ENCODE measurements at places on chromosomes 5 and 9.
A peak's percentile ranks its signal among the peaks of the same experiment; 100 is the strongest.

GRCh38 chr5:94830520-94830919 is 212.1 kb downstream of the SLF1 start:
- DNase-seq, result no peak

- peak; percentile 18 for DNase-seq
Measured at GRCh38 chr5:36724467-36725332, 118.3 kb downstream of the SLC1A3 start.

DNA sequence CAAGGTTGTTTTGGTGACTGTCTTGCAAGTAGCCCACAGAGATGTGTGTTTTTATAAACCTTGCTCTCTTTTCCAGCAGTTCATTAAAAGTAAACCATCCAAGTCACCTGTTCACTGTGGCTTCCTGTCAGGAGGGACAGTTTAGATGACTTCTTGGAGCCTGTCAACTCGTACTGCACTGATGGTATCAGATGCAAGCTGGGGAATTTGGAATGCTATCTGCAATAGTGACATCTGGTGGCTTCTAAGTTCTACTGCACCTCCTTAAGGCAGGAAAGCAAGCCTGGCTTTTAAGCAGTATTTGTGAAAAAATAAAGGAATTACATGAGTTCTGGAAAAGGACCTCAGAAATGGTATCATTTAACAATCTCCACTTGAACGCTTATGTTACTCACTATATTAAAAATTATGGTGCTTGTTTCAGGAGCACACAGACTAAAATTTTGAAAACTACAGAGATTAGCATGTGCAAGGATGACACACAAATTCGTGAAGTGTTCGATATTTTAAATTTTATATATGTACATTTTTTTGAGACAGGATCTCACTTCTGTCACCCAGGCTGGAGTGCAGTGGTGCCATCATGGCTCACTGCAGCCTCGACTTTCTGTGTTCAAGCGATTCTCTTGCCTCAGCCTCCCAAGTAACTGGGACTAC is 164.0 kb downstream of the TTC39B start:
- DNase-seq, result no peak

DNA sequence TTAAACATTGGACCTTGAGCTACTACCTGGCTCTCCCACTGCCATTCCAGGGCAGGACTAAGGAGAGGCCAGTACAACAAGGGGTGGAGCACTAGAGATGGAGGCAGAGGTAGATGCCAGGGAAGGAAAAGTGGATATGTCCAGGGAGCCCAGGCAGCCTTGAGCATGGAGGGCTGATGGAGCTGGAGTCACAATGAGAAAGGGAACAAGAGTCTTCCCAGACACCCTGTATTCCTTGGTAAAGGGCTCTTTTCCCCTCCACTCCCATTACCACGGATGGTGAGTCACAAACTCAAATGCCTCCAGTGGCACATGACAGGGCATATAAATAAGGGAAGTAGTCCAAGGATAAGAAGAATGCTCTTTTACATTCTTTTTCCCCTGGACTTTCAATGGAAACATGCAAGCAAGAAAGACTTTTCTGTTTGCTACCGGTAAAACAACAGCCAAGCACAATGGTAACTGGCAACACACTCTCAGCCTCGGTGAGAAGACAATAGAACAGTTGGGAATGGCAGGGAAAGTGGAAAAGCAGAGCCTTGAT is 16.7 kb downstream of the ERAP1 start:
- no peak for DNase-seq

DNA sequence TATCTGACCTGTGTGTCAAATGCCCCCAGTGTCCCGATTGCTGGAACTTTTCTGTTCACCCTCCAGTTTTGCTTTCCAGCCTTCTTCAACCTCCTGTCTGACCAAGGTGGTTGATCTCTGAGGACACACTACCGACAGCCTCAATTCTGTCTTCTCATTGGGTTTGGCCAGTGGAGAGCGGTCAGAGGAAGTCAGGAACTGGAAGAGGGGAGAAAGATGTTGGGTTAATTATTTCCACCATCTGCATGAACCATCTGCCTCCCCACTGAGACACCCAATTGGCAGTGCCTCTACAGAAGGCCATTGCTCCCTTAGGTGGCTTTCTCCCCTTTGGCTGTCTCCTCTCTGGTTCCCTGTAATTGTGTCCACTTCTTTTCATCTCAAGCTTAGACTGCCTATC is 154.3 kb upstream of the RAI14 start:
- no peak for DNase-seq

DNA sequence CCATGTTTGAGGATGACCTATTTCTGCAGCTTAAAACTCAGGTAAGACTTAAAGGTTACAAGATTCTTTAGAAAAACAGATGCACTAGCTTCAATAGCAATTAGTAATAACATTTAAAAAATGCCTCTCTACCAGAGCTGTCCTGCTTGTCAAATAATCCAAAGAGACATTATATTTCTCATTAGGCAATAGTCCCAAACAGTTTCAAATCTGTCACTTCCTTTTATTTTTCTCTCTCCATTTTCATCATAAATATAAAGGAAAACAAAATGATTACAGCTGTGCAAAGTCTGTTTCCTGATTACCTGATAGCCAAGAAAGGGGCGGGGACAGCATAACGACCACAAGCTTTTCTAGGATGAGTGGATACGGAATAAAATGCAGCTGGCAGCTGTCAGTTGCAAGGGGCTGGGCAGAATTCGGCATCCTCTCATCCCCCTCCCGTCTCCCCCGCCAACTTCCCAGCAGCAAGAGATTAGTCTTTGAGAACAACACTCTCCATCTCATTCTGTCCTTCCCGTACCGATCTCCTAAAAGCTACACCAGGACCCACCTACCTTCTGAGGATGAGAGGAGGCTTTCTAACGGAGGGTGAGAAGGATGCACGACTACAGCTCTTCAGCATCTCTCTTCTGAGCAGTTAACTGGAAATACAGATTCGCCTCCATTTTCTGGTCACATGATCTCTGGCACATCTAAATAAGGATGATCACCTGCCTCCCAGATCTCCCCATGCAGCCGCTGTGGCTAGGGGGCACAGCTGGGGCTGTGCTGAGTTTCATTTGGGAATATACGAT is 72.5 kb upstream of the PCA3 start:
- no peak for DNase-seq

- no peak for DNase-seq
Measured at GRCh38 chr5:181039471-181039870, 595 bp upstream of the BTNL9 start.

DNA sequence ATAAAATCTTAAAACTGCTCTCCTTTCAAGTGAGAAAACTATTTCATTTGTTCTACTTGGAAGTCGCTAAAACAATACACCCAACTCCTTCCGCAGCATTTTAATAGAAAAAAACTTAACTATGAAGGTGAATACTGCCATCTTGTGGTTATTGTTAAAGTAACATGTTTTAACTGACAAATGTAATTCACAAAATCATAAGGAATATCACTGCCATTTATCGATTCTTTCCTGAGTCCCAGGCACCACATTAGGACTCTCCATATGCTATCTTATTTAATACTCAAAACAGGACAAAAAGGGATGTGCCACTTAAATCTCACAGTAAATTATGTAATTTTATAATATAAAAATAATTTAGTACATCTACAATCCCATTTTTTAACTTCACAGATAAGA is 130.5 kb upstream of the ITGA1 start:
- no peak for DNase-seq

DNA sequence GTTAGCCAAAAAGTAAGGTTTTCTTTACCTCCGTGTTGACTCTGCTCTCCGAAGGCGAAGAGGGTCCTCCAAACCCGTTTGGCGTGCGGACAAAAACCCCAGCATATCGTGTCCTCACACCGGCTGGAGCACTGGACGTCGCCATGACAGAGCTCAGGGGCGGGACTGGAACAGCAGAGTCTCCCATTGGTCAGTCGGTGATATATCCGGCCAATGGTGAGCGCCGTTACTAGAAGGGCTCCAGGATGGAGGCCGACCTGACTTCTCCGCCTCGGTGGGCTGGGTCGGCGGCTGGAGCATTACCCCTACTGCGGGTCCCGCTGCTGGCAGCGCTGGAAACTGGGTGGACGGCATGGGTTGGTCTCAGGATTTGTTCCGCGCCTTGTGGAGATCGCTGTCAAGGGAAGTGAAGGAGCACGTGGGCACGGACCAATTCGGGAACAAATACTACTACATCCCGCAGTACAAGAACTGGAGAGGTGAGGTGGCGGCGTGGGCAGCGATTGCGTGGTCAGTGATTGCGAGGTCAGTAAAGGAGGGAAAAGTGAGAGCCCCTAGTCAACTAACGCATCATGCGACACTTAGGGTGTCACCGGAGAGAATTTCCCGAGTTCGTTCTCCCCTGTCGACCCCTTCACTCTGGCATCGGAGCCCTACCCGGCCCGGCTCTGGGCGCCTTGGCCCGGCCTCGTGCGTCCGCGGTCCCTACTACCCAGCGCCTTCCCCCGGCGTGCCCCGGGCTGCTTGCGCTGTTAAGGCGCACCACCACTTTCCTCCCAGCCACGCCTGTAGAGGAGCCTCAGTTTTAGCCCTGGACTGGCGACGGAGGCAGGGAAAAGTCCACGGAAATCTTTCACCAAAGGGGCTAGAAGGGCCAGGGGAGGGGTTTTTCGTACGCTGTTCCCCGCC is at the start of the genes ERCC8 and NDUFAF2:
Gene ERCC8 (minus strand): TSS at position 167 of the 909 bp plus-strand sequence. CDS start 62 bp downstream, at position 105.
Gene NDUFAF2 (plus strand): TSS at position 302 of the 909 bp plus-strand sequence. CDS start 51 bp downstream, at position 353.
- peak; percentile 77 for DNase-seq

DNA sequence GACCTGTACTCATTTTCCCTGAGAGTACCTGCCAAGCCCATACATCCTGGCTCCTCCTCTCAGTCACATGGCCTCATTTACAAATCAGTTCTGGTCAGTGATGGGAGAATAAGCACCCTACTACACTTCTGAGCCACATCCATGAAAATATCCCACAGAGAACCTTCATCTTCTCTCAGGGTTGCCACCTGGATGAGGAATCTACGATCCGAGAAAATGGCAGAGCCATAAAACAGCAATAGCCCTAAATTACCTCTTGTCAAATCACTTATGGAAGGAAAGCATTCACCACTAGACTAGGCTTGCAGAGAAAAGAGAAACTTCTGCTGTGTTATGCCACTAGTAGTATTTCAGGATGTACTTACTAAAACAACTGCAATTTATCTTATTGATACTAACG is 324.8 kb downstream of the BNC2 start:
- no peak for DNase-seq

- no peak for DNase-seq
Measured at GRCh38 chr9:89363921-89364665, 45.8 kb downstream of the SECISBP2 start.

DNA sequence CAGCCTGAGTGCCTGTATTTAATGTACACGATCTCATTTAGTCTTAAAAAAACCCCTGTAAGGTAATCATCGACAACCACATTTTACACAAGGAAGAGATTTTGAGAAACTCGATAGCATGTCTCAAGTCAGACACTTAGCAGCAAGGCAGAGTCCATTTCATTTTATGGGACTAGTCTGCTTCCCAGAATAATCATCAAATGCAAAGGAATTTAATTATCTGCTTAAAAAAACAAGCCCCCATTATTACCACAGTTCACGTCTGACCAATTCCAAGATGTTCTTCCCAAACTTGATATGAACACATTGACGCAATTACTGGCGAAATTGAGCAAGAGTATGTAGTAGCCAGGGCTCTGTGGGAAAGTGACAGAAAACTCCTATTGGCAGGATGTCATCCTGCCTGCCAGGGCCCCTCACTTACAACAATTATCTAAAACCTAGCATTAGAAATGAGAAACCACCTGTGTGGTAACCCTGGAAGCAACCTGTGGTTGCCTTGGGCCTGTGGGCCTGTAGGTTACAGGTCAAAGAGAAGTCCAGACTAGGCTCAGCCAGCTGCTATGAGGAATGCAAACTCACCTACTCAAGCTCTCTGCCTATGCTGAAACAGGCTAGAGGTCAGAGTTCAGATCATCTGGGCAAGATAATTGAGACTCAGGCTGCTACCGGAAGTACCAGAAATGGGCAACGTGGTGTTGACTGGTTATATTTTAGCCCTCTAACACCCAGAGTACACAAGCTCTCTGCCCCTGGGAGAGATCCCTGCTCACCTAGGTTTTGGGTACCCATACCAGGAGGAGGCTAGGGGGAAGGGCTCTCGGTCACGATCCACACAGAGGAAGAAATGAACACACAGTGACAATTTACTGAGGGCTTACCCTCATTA is 1.6 kb downstream of the B4GALT1 start:
- DNase-seq, result no peak

DNA sequence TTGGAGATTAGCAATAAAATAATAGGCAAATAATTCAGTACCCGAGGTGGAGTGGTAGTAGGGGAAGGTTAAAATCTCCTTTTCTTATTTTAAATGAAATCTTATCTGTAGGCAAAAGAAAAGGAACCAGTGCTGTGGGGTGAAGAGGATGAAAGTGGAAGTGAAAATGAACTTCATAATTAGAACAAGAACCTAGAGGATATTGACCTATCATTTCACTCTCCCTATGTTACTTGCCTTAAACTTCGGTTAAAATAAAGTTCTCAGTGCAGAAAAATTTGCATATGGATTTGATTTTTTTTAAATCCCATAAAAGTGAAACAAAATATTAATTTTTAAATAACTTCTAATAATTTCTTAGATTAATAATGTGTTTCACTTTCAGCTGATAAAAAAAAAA is 1094.9 kb upstream of the C9orf72 start:
- DNase-seq, result no peak

- no peak for DNase-seq
Measured at GRCh38 chr9:93122721-93123221, 11.3 kb downstream of the NINJ1 start.

DNA sequence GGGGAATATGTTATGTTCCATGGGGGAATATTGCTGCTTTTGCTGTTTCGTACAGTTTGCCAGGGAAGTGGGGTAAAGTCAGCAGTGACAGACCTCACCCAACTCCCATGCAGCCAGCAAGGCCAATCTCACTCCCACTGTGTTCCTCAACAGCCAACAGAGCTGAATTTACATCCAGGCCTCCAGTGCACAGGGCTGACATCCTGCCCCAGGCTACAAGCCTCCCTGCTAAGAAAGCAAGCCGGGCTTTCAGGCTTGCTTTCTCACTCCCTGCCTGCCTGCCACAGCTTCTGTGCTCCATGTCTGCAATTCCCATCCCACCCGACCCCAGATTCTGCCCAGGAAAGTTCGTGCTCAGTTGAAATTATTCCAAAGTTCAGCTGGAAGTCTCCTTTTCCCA is 25.5 kb upstream of the SNCAIP start:
- no peak for DNase-seq

GRCh38 chr9:127970401-127971313 is 10.1 kb downstream of the EEIG1 start:
- DNase-seq, result no peak

DNA sequence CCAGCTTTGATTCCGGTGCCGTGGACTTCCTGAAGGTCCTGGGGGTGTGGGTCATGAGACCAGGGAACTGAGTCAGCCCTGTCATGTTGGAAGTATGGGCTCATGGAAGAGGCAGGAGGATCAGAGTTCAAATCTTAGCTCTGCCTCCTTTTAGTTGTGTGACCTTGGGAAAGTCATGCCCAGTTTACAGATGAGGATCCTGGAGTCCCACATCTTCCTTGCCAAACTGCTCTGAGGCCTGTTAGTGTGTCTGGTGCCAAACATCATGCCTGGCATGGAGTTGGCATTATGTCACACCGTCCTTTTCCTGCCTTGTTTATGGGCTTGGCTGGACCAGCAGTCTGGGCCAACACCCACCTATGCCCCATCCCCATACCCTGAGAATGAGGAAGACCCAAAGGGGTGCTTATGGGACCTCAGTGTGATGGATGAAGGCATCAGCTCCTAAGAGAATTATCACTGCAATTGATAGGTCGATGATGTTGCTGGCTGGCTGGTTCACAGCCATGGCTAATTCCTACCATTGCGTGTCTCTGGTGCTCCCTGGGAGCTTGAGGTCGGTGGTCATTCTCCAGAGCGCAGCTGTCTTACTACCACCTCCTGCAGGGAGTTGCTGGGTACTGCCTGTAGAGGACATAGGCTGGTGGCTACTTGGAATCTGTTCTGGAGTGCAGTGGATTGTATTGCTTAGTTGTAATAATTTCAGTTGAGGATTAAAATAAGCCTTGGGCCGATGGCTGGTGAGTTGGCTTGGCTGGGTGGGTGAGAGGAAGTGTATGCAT is 140.5 kb upstream of the PITX1 start:
- no peak for DNase-seq
